ENCODE measurements at places on chromosomes 16 and 17. TPM values are rescaled to one million over a fixed set of nuclear protein-coding genes. Genes with fewer than 3 reads are reported as not detected.

SLC16A11 gene
- total RNA-seq, result not detected

CD300E gene
- not detected for total RNA-seq

KCNH4 gene
- not detected for total RNA-seq

TERB1 gene
- total RNA-seq, result not detected

PERCC1 gene
- not detected for total RNA-seq

TOP3A gene
- 22.4 TPM for total RNA-seq

NAGS gene
- 17.1 TPM for total RNA-seq

MYCBPAP gene
- total RNA-seq, result 0.62 TPM

FAAP100 gene
- total RNA-seq, result 30.0 TPM

ALOX15B gene
- total RNA-seq, result 27.2 TPM

GNG13 gene
- total RNA-seq, result not detected

PYY gene
- total RNA-seq, result not detected

NUBP2 gene
- total RNA-seq, result 178 TPM

OR3A2 gene
- total RNA-seq, result not detected

PRSS53 gene
- total RNA-seq, result 0.86 TPM

KIAA0753 gene
- 8.2 TPM for total RNA-seq
